IMR-90 (cell line): ENCODE measurements at places on chromosomes 7 and 10. TPM values are rescaled to one million over a fixed set of nuclear protein-coding genes. Genes with fewer than 3 reads are reported as not detected.
A peak's percentile ranks its signal among the peaks of the same experiment; 100 is the strongest.

The TACR2 gene
- total RNA-seq, result not detected in 2 replicates

DNA sequence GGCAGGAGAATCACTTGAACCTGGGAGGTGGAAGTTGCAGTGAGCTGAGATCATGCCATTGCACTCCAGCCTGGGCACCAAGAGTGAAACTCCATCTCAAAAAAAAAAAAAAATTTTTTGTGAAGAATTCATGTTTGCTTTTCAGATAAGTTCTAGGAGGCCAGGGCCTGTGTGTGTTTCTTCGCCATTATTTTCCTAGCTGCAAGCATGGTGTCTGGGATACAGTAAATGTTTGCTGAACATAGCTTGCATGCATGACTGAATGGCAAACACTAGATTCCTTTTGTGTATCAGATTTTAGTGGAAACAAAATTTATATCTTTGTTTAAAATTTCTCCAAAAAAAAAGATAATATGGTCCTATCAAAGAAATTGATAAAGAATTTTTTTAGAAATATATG is 9.7 kb upstream of the MACC1 start:
- no peaks in the 10 kb centered on the region for H3K27me3 ChIP-seq
- H3K36me3 ChIP-seq, result no peaks in the 10 kb centered on the region
- H3K4me3 ChIP-seq, result no peak overlapping the region

DNA sequence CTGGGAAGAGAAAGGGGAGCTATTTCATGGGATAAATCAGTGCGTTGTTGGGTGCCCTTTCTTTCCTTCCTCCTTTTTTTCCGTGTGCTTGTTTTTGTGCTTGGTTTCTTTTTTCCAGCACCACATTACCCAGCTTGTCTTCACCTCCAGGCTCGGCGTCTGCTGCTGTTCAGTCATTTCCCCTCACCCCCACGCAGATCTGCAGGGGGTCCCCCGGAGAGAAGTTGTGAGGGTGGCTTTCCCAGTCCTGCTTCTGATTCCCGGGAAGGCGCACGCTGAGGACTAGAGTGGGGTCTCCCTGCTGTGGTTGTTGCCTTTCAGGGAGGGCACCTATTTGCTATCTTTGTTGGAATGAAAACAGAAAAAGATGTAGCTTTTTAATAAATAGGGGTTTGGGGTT is 1.6 kb downstream of the CAMK1D start:
- no peaks in the 10 kb centered on the region for H3K4me1 ChIP-seq
- peaks cover 6% of the 10 kb centered on the region for H3K27me3 ChIP-seq
- no peak for DNase-seq
- no peaks in the 10 kb centered on the region for H3K36me3 ChIP-seq

GRCh38 chr7:108322925-108323832 is 133.1 kb downstream of the NRCAM start:
- no peaks in the 10 kb centered on the region for H3K36me3 ChIP-seq
- no peak for DNase-seq
- no peak overlapping the region for H3K4me3 ChIP-seq
- H3K4me1 ChIP-seq, result no peaks in the 10 kb centered on the region
- no peaks in the 10 kb centered on the region for H3K27me3 ChIP-seq

DNA sequence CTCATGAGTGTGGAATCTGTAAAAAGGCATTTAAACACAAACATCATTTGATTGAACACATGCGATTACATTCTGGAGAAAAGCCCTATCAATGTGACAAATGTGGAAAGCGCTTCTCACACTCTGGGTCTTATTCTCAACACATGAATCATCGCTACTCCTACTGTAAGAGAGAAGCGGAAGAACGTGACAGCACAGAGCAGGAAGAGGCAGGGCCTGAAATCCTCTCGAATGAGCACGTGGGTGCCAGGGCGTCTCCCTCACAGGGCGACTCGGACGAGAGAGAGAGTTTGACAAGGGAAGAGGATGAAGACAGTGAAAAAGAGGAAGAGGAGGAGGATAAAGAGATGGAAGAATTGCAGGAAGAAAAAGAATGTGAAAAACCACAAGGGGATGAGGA is 207.7 kb downstream of the ZEB1 start:
- peaks cover 30% of the 10 kb centered on the region for H3K36me3 ChIP-seq
- H3K27ac ChIP-seq, result no peak overlapping the region
- H3K4me1 ChIP-seq, result no peaks in the 10 kb centered on the region; the same call in 1 of the 2 replicates
- H3K27me3 ChIP-seq, result no peaks in the 10 kb centered on the region
- DNase-seq, result peak; percentile 27
